Activated naive CD4-positive, alpha-beta T cell treated with anti-CD3 and anti-CD28 coated beads, Interleukin-2, amount 50 U/mL, for 72 hours (primary cell): ENCODE measurements at places on chromosomes 1 and 21. TPM values are rescaled to one million over a fixed set of nuclear protein-coding genes. Genes with fewer than 3 reads are reported as not detected.

DNA sequence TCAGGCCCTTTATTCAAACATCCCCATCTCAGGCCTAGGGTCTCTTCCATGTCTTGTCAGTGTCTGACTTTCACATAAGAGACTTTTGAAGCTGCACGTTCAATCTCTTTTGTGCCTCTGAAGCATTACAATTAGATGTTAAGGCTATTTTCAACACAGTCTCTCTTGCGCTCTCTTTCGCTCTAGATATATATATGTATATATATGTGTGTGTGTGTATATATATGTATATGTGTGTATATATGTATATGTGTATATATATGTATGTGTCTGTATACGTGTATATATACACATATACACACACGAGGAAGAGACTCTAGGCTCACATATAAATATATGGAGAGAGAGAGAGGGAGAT, 162.5 kb upstream of the RNPC3 start:
- DNase-seq = no peak

DNA sequence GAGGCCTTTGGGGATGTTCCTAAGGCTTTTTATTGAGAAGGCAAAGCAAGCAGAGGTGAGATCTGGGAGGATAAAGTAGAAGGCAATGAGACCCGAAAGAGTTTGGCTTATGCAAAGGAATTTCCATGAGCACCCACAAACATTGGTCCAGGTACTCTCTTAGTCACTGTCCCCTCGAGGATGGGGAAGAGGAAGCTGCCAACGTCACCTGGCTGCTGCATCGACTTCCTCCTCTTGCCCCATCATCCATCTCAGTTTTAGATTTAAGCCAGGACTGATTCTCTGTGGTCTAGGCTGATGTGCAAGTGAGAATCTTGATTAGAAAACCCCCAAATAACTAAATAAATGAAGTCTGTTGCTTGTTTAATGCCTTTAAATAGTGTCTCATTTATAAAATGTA, 28.7 kb downstream of the RUNX1 start:
- no peak for DNase-seq

DNA sequence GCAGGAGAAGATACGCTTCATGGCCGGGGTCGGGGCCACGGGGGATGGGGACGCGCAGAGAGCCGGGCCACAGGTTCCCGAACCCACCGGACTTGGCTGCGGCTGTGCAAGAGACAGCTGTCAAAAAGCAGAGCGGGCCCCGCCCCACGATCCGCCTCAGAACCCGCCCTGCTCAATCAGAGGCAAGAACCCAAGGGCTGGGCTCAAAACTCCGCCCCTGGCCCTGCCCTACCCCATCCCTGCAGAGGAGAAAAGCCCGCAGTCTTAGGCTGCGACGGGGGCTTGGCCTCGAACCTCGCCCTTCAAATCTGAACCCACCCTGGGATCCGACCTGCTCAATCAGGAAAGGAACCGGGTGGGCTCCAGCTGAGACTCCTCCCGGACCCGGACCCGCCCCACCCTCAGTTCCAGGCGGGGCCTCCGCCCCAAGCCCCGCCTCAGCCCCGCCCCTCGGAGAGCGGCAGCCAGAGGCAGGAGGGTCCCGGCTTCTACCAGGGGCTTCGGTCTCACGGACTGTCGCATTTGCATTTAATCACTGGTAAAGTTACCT, at the start of gene ANKRD35:
Gene ANKRD35, minus strand, starts transcription at position 129 of the 550 bp plus-strand sequence. Its CDS starts 108 bp downstream, at position 21.
- peak; percentile 85 for DNase-seq

DNA sequence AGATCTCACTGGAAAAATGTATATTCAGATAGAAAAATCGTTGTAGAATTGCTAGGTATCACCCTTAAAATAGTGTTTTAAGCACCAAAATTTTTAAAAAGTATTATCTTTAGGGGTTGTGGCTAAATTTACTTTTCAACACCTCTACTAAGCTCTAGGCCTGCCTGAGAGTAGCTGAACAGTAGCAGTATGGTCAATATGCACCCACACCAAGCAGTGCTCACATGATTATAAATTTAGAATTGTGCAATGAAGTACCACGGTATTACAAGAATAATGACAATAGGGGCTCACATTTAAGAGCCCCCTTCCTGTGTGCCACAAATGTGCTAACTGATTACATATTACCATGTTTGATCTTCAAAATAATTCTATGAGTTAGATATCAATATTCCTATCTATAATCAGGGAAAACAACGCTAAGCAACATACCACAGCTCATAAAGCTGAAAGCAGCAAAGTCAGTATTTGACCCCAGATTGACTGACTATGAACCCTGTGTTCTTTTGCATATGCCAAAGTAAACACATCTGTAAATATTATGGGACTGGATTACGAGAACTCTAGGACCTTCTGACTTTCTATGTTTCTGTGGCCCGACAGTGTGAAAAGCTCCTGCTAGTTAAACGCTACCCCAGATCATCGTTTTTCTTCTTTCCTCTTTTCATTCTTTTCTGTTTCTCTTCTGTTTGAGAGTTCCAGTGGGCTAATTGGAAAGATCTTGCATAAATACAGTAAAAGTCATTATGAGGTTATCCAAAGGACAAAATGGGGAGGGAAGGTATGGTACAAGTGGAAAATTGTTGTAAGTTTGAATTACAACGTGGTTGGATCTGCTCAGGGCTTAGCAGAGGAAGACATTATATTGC, 201.1 kb upstream of the C1orf87 start:
- DNase-seq = no peak

GRCh38 chr21:15442743-15443469, 286.9 kb upstream of the USP25 start:
- DNase-seq = no peak

DNA sequence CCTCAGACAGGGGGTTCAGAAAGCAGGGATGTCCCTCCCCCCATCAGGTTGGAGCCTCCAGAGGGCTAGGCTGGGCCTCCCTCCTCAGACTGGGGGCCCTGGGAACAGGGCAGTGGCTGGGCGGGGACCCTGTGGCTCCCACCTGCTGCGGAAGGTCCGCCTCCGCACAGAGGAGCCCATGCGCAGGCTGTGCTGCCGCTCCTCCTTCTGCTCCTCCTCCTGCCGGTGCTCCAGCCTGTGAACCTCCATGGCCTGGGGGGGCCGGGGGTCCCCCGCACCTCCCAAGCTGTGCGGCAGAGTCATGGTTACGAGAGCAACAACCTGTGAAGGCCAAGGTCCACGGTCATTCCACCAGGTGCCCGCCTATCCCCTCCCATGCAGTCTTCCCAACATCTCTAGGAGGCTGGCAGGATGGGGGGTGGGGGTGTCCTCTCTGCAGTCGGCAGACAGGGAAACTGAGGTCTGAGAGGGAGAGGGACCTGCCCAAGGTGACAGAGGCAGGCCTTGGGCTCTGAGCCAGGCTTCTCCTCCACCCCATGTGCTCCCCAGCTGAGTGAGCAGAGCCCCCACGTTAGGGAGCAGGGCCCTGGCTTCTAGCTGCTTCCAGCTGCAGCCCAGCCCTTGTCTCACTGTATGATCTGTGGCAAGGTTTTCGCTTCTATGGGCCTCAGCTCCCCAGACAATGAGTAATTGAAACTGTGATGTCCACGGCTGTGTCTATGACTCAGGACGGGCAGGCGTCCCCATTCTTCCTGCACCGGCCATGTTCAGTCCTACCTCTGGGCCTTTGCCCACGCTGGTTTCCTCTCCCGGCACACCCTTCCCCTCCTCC, 3.4 kb downstream of the MYOM3 start:
- no peak for DNase-seq

CD1B gene
- not detected for total RNA-seq

DNA sequence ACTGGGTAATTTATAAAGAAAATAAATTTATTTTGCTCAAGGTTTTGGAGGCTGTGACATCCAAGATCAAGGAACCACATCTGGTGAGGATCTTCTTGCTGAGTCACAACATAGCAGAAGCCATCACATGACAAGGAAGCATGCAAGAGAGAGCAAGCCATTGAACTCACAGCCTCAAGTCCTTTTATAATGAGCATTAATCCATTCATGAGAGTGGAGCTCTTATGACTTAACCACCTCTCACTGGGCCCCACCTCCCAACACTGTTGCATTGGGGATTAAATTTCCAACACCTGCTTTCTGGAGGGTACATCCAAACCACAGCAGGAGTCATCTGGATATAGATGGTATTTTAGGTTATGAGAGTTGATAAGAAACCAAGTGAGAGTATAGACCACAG, 20.6 kb upstream of the EGLN1 start:
- DNase-seq = no peak

DNA sequence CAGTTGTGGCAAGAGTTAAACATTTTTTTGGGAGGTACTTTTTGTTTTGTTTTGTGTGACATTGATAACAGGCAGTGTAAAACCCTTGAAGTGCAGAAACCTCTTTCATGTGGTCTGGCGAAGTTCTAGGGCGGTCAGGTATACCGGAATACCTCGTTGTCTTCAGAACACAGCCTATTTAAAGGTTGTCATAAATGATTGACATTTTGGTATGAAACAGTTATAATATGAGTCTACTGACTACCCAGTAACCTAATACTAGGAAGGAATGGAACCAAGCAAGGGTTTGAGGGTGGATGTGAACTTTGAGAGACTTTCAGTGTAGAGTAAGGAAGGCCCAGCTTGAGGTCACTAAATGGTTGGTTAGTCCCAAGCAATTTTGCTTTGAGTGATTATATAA, 40.5 kb downstream of the PATJ start:
- peak; percentile 57 for DNase-seq

DNA sequence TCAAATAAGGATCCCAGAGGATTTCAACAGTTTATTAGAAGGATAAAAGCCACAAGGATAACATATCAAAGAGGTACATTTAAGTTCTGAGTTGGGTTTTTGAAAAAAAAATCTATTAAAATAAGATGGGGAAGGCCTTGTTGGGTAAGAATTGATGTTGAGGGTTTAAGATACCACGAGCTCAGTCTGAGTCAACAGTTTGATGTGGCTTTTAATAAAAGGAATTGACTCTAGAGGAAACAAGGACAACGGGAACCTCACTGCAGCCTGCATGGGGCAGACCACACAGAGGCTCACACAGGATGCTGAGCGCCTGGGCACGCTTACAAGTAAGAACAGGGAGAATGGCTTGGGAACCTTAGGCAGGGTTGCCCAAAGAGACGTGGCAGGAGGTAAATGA, 107.5 kb downstream of the TIAM1 start:
- DNase-seq = peak; percentile 20
